Left cardiac atrium (tissue), 4 donors: ENCODE measurements at places on chromosomes 11 and 22. TPM values are rescaled to one million over a fixed set of nuclear protein-coding genes. Genes with fewer than 3 reads are reported as not detected.
A peak's percentile ranks its signal among the peaks of the same experiment; 100 is the strongest.

The APOBEC3C gene
- total RNA-seq: 24.1 TPM

The OR56A1 gene
- not detected for total RNA-seq

The KIRREL3 gene
- 2.1 TPM for total RNA-seq

The LSP1 gene
- total RNA-seq: 31.2 TPM

The HEPHL1 gene
- total RNA-seq: not detected

The FAM83F gene
- 2.4 TPM for total RNA-seq

DNA sequence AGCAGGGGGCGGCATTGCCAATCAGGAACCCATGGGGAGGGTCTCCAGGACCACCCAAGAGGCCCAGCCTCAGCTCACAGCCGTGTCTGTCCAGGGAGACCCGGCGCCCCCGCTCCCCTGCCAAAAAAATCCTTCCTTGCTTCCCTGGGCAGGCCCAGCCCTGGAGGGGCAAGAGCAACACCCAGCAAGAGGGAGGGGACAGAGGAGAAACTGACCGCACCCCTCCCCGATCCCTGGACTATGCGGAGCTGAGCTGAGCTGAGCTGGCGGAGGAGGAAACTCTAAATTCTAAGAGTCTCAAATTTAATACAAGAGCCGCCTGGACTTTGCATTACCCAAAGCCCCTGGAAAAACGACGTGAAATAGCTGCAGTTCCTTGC is 52.0 kb upstream of the SHISAL1 start:
- DNase-seq: peak; percentile 56

DNA sequence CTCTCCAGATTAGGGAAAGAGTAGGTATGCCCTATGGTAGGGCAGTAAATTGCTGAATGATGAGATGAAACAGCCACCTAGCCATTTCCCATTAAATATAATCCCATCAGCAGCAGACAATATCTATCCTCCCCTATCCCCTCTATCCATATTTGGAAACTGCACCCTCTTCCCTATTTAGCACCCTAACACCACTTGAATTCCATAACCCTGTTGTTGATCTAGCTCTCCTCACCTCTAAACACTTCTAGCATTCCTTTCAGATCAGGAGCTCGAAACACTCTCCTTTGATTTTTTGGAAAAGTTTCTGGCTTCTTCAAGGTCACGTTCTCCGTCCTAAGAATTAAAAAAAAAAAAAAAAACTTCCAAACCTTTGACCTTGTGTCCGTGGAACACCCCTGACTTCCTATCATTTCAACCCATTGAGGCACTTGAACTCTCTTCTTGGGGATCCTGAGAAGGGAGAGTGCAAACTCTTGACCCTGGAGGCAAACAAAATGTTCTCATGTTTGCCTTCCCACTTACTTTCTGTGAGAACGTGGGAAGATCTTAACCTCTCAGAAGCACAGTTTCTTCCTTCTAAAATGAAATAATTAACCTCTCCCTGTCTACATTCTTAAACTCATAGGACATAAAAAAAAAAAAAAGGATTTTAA is 19.0 kb downstream of the TRIM5 start:
- no peak for DNase-seq

- peak; percentile 27 for DNase-seq
Measured at GRCh38 chr11:95154514-95154913, 64.9 kb downstream of the ENDOD1 start.

DNA sequence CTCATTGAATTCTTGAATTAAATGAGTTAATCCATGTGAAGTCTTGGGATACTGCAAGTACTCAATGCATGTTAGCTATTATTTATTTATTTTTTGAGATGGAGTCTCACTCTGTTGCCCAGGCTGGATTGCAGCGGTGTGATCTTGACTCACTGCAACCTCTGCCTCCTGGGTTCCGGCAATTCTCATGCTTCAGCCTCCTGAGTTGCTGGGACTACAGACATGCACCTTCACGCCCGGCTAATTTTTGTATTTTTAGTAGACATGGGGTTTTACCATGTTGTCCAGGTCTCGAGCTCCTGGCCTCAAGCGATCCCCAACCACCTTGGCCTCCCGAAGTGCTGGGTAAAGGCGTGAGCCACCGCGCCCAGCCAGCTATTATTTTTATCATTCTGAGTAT is 9.4 kb downstream of the MMP7 start:
- no peak for DNase-seq

DNA sequence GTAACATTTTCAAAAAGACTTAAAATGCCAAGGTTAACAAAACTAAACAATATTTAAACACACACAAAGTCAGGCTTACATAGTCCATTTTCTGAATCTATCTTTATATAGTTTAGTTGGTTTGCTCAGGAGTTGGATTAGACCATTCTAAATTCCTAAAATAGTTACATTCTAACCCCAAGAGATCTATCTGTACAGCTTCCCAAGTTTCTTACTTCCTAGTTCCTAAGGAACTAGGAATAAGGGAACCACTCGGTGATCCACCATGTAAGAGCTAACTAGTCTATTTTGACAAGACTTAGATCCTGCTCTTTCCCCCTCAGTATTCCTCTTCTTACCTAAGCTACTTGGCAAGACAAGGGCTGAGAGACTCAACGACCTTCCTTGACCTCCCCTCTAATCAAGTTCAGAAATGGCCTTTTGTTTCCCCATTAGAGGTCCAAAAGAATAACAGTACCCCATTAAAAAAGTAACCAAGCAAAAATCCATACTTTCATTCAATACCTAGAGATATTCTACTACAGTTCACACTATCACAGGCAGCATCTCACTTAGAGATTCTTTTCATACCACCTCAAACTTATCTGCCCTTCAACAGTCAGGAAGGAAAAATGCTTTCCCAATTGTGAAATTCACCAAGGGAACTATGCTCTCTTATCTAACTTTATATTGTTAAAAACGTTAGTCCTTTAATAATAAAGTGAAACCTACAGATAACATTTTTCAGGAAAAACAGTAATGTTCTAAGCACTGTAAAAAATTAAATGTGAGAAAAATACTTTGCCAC is 253.1 kb downstream of the TTC28 start:
- DNase-seq: no peak

DNA sequence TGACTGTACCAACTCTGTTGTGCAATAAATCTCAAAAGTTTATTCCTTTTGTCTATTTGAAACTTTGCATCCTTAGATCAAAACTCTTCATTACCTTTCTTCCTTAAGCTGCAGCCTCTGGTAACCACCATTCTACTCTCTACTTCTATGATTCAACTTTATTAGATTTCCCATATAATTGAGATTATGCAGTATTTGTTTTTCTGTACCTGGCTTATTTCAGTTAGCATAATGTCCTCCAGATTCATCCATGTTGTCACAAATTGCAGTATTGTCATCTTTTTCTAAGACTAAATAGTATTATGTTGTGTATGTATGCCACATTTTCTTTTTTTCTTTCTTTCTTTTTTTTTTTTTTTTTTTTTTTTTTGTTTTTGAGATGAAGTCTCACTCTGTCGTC is 1176.3 kb upstream of the TENM4 start:
- no peak for DNase-seq

- DNase-seq: no peak
Measured at GRCh38 chr22:10961043-10961860, 4566.7 kb upstream of the OR11H1 start.

DNA sequence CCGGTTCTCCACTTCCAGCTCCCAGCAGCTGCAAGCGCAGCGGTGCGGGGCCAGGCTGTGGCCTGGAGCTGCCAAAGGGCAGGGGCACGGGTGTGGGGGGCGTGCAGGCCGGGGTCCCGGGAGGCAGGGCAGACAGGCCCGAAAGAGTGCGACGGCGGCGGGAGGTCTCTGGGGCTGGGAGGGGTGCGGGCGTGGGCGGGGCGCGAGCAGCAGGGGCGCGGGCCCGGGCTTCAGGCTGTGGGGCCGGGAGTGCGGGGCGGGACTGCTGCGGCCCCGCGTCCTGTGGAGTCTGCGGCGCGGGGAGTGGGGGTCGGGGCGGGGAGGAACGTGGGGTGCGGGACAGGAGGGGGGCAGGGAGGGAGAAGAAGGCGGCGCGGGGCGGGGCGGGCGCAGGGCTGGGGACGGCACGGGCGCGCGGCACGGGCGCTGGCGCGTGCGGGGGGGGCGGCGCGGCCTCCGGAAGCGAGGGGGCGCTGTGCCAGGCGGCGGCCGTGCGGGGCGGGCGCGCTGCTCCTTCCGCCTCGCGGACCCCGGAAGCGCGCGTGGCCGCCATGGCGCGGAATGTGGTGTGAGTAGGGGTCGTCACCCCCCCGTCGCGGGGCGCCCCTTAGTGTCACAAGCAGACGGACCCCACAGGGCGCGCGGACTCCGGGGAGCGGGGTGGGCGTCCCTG is at the start of gene MRPL23:
TSS of gene MRPL23 (plus strand) at position 521 of the 673 bp plus-strand sequence. CDS start at position 552, 31 bp downstream.
- no peak for DNase-seq

DNA sequence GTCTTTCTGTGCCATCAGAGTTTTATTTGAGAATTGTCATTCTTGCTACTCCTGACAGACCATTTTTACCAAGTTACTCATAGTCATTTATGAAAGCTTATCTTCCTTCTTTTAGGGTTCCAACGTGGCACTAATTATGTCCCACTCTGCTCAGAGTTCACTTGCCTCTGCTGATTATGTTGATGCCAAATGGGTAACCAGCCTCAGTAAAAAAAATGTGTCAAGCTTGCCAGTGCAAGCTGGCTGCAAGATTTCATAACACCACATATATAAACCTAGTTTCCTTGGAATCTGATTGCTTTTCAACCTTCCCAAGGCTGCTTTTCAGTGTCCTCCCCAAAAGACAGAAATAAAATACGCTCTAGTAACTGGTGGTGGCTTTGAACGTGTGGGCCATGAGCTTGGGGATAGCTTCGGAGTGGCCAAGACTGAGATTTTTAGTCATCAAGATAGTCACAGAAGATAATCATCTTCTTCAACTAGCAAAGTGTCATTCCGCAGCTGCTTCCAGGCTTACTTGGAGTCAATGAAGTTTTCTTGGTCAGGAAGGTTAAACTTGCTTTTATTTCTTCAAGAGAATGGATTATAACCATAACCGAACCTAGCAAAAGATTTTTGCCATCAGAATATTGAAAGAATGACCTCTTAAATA is 29.5 kb upstream of the APOA1 start:
- no peak for DNase-seq

DNA sequence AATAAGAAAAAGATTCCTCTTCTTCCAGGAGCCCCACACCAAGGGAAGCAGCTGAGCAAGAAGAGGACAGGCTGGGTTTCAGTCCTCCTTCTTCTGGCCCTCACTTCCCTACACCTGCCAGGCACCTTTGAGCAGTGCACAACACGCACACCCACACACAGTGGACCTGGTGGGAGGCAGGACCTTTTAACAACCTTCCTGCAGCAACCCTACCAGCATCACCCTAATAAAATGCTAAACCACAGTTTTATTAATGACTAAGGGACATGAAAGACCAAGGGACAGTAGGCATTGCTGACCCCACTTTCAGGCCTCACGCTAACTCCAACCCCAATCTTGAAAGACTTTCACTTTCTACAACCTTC is 12.2 kb downstream of the ARAP1 start:
- DNase-seq: no peak
